M059J (cell line): ENCODE measurements at places on chromosomes 2 and 18. TPM values are rescaled to one million over a fixed set of nuclear protein-coding genes. Genes with fewer than 3 reads are reported as not detected.

DNA sequence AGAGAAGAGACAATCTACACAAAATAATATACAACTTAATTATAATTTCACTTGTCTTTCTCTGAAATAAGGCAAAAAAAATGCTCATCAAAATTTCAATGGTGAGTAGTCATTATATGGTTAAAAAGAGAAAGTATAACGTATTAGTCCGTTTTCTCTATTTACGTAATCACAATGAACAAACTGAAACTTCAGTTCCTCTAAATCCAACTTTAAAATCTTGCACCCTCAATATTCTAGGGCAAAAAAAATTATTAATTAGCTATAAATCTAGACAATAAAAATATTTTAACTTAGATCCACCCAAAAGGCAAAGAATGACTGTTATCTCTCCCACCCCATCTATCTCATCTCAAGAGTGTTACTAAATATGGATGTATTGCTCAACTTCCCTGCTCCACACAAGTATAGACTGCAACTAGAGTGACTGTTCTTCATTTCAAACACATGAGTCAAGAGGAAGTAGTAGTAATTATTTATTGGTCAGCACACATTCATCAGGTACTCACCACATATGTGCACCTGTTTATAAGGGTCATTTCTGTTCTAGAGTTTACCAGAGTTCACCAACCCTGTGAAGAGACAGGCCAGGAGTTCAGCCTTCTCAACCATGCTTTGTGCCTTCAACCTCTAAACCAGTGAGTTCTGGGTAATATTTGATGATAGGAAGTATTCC, 36.4 kb downstream of the STK39 start:
- peak; percentile 93 for DNase-seq

GRCh38 chr2:214484239-214484638, 73.4 kb downstream of the VWC2L start:
- DNase-seq, result no peak

DNA sequence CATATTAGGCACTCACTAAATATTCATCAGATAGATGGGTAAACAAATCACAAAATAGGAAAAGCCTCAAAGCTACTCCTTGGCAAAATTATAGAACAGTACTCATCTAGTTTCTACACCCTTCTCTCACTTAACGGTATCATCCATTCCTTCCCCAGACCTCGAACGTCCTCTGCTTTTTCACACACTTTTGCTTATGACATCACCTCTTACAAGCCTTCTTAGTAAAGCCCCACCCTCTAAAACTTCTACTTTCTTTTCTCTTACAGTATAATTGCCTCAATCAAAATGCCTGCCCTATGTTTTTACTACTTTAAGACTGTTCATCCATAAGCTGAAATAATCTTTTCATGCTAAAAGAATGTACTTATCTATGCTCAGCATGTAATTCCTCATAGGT, 8.1 kb downstream of the CHN1 start:
- no peak for DNase-seq

- peak; percentile 68 for DNase-seq
Measured at GRCh38 chr2:214135966-214136365, 274.9 kb upstream of the VWC2L start.

Gene DCDC2C
- not detected in 2 replicates for total RNA-seq

GRCh38 chr2:73844087-73844486, 15.3 kb downstream of the STAMBP start:
- DNase-seq, result no peak

DNA sequence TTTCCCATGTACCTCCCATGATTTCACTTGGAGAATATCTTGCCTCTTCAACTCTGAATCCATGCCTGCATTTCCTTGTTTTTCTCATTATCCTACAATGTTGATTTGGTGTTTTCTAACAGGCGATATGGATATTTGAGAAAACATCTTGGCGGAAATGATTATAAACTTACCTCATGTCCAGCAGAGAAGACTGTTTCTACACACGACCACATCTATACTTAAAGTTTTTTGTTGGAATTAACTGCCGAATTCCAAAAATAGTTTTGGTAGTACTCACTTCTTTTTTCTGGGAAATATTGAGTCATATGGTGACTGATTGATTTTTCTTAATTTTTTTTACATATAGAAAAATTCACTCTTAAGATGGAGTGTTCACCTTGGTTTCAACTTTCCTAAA, 41.4 kb upstream of the TMEFF2 start:
- peak; percentile 44 for DNase-seq

DNA sequence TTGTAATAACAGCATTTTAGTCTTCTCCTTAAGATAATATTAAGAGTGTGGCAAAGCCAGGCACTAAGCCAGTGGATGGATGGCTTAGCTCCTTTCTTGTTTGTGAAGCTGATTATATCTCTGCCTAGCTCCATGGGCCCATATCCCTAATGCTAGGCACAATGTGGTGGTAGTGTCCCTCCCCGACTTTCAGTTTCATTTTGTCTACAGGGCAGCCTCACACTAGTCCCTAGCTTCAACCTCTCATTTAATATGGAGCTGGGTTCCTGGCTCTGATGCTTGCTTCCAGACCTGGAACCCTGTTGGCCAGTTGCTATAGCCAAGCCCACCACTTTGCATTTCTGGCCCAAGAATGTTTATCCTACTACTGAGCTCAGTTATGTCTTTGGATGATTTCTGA, 437.0 kb upstream of the MEIS1 start:
- DNase-seq, result no peak

Gene VIT
- 34.0 and 44.7 TPM in 2 replicates for total RNA-seq

DNA sequence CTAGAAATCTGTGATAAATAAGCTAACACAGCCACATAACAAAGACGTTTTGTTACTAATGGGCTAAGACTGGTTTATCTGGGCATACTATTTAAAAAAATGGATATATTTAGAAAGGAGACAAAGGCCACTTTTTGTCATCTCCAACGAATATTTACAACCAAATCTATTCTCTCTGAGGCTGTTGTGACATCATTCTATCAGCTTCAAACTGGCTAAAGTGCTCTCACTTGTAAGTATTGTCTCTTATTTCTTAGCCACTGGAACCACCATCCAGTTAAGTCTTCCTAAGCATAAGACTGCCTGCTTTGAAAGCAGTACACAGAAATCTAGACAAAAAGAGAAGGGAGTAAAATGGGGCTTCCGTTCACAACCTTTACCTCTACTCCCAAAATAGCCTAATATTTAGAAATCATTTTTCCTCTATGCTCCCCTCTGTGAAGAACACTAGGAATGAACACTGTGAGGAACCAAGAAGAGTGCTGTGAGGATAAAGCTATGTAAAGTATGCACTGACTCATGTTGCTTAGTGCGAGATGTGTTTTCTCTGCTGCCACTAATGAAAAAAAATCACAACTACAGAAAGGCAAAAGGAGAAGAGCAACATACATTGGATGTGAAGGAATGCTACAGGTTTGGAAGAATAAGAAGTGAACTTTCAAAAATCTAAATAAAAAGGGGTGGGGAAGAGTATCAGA, 264.1 kb downstream of the EXOC6B start:
- peak; percentile 68 for DNase-seq

Gene MOB4
- 31.2 and 51.0 TPM in 2 replicates for total RNA-seq

GRCh38 chr18:73768043-73768442, 379.6 kb downstream of the FBXO15 start:
- DNase-seq, result no peak

Gene TSPYL6
- total RNA-seq, result not detected in 2 replicates

Gene WNT10A
- 0.02 and 0.30 TPM in 2 replicates for total RNA-seq

DNA sequence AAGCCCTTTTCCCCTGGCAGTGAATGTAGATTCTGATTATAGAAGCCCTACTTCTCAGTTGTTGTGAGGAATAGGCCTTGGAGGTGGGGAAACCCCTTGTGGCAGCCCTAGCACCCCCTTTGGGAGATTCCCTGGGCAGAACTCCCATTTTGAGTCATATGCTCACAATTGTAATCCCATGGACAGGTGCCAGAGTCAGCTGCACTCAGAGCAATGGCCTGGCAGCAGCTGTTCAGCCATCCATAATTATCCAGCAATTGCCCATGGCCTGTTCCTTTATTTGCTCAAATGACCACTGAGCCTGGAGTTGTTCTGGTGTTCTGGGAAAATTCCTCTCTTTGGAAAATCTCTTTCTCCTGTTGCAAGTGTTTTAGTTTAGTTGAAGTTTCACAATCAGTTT, 71.7 kb downstream of the PTRHD1 start:
- DNase-seq, result peak; percentile 83
